ENCODE measurements at places on chromosomes 7 and 10.

DNA sequence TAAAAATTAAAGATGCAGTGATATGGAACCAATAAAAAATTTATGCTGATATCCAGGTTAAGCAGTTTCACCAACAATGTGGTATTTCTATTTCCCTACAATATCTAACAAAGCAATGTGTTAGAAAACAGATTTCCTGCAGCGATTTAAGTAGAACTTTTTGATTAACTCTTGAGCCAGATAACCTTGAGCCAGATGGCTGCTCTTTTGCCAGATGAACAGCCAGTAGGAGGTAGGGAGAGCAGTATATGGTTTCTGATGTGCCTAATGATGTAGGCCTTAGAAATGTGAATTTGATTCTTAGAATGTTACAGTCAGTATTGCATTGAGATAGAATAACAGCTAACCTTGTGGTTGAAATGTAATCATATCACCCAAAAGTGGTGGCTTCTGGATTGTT, 31.1 kb downstream of the STAMBPL1 start:
- no peak for DNase-seq

DNA sequence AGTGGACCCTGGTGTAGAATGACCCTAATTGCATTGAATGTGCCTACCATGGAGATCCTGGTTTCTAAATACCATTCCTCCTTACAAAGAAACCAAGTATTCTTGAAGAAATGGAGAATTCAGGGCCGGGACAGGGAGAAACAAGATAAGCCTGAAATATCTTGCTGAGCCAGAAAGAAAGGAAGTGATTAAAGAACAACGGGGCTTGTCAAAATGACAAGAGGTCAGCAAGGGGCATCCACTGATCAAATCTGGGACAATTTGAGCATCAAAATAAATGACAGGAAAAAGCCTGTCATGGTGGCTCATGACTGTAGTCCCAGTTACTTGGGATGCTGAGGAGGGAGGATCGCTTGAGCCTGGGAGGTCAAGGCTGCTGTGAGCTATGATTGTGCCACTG, 8.1 kb downstream of the ABHD11 start:
- DNase-seq: no peak

DNA sequence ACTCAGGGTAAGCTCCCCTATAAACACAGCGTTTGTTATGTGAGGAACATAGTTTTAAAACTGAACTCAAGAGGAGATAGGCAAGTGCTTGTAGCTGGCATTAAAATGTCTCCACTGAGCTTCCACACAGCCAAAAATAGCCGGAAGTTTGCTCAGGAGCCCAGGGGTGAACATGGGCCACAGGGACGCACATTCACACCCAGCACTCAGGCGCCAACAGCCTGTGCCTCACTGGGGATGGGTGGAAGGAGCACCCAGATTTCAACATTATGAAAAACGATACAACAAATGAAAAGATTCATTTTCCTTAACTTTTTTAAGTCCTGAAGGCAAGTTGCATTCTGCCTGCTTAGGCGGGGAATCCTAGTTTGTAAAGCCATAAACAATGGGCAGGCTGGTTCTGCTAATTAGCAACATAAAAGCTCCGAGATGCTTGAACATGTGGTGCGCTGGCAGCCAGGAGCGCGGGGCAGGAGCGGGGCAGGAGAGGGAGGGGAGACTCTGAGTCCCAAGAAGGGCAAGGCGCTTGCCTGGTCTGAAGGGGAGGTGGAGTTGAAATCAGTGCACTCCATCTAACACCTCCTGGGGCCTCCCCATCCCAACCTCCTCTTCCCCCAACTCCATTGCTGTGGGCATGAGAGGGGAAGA, 235.9 kb downstream of the COBL start:
- no peak for DNase-seq

GRCh38 chr7:9502269-9502668, 1068.9 kb downstream of the NXPH1 start:
- no peak for DNase-seq

- no peak for DNase-seq
These were observed 108.6 kb downstream of the SEMA3A start for GRCh38 chr7:84085998-84086397.

GRCh38 chr10:88116971-88117626, 253.7 kb downstream of the PTEN start:
- no peak for DNase-seq

DNA sequence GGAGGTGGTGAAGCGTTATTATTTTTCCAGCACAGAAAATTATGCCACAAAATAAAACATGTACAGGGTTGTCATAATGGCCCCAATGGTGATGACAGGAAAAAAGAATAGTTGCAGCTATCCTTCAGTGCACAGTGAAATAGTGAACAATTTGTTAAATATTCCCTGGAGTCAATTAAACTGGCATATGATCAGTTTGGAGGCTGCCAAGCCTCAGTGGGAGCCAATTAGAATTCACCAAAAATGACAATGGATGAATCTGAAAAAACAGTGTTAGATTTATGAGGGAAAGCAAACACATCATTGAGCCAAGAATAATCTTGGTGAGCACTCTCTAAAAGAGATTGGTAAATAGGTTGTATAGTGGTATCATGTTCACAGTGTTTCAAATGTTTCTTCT, 146.3 kb downstream of the OTUD1 start:
- DNase-seq: no peak

GRCh38 chr7:125147047-125147446, 217.4 kb upstream of the POT1 start:
- no peak for DNase-seq

GRCh38 chr10:37712489-37713131, 144.8 kb downstream of the ZNF248 start:
- DNase-seq: no peak

GRCh38 chr10:131852823-131853609, 47.8 kb upstream of the PPP2R2D start:
- DNase-seq: no peak

Measured in brain microvascular endothelial cell (primary cell).